Fibroblast of lung (primary cell): ENCODE measurements at places on chromosomes 12 and 14. TPM values are rescaled to one million over a fixed set of nuclear protein-coding genes. Genes with fewer than 3 reads are reported as not detected.

The AICDA gene
- not detected in 2 replicates for total RNA-seq

The CHGA gene
- total RNA-seq = not detected in 2 replicates

The ARMH4 gene
- 3.6 and 6.3 TPM in 2 replicates for total RNA-seq

The NKX2-1 gene
- total RNA-seq = not detected in 2 replicates
